CD4-positive, alpha-beta T cell (primary cell): ENCODE measurements at places on chromosomes 5 and 9. TPM values are rescaled to one million over a fixed set of nuclear protein-coding genes. Genes with fewer than 3 reads are reported as not detected.
A peak's percentile ranks its signal among the peaks of the same experiment; 100 is the strongest.

- DNase-seq, result no peak
These were observed 982.2 kb downstream of the TLE1 start for GRCh38 chr9:80707120-80707519.

- DNase-seq, result no peak
These were observed 23.5 kb downstream of the GKAP1 start for GRCh38 chr9:83794051-83794450.

Gene ANKRD55
- 9.7 TPM for total RNA-seq

DNA sequence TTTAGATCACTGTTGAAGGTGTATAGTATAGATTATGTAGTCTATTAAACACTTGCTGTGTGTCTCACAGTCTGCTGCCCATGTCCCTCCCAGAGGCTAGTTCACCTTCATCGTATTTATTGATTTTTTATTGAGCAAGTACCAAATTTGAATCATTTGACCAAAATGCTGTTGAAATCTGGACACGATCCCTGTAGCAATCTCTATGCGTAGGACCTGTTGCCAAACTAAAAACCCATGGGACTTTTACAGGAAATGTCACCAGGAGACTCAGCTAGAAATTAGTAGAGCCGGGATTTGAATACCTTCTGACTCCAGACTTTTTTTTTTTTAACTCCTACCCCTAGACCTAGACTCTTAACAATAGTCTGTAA, 17.5 kb downstream of the SLC31A1 start:
- no peak for DNase-seq

Gene SEC24A
- total RNA-seq, result 11.7 TPM

GRCh38 chr5:178524093-178524882, 65.9 kb downstream of the COL23A1 start:
- DNase-seq, result no peak

Gene FLT4
- 2.5 TPM for total RNA-seq

DNA sequence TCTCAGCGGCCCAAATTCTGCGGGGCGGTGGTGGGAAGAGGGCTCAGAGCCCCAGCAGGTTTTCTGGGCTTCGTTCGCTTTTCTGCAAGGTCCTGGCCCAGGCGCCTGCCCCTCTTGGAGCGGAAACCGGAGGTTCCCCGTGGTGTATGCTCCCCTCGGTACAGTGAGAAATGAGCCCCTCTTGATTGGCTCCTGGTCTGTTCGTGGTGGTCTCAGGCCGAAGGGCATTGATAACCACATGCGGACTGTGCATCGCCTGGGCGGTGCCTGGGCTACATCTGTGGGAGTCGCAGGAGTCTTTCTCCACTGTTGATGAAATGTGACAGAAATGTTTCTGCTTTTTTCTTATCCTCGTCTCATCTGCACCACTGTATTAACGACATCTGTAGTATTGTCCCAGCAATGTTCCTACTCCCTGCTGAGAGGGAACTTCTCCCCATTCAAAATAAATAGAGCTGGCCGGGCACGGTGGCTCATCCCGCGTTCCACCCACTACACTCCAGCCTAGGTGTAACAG, 682 bp downstream of the MAN1B1 start:
- DNase-seq, result no peak

DNA sequence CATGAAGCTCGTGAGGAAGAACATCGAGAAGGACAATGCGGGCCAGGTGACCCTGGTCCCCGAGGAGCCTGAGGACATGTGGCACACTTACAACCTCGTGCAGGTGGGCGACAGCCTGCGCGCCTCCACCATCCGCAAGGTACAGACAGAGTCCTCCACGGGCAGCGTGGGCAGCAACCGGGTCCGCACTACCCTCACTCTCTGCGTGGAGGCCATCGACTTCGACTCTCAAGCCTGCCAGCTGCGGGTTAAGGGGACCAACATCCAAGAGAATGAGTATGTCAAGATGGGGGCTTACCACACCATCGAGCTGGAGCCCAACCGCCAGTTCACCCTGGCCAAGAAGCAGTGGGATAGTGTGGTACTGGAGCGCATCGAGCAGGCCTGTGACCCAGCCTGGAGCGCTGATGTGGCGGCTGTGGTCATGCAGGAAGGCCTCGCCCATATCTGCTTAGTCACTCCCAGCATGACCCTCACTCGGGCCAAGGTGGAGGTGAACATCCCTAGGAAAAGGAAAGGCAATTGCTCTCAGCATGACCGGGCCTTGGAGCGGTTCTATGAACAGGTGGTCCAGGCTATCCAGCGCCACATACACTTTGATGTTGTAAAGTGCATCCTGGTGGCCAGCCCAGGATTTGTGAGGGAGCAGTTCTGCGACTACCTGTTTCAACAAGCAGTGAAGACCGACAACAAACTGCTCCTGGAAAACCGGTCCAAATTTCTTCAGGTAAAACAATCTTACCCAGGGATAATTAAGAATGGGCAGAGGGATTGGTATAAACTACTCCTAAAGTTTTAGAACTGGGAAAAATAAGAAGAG, 12.9 kb downstream of the ITGA1 start:
- peak; percentile 30 for DNase-seq

- no peak for DNase-seq
These were observed 55.8 kb downstream of the PHAX start for GRCh38 chr5:126656401-126657007.

Gene HRH2
- 2.9 TPM for total RNA-seq

GRCh38 chr5:14838396-14839319, 32.9 kb downstream of the ANKH start:
- no peak for DNase-seq

DNA sequence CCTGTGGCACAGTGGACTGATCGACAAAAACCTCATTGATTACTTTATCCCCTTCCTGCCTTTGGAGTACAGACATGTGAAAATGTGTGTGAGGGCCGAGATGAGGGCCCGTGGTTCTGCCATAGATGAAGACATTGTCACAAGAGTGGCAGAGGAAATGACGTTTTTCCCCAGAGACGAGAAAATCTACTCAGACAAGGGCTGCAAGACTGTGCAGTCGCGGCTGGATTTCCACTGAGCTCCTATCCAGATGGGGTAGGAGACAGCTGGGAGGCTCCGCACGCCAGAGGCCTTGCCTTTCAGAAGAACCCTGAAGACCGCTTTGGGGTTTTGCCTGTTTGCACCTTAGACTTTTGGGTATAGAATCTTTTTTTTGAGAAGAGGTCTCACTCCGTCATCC, 6.4 kb downstream of the TOR1B start:
- no peak for DNase-seq

GRCh38 chr5:16654647-16655334, 38.0 kb upstream of the RETREG1 start:
- DNase-seq, result no peak

- no peak for DNase-seq
These were observed 8.0 kb downstream of the ENHO start for GRCh38 chr9:34514816-34515215.

GRCh38 chr9:127084076-127085039, 38.1 kb downstream of the ANGPTL2 start:
- no peak for DNase-seq

Gene SLCO4C1
- 0.06 TPM for total RNA-seq

GRCh38 chr5:69492923-69493395, 369 bp downstream of the OCLN start:
- DNase-seq, result peak; percentile 6

DNA sequence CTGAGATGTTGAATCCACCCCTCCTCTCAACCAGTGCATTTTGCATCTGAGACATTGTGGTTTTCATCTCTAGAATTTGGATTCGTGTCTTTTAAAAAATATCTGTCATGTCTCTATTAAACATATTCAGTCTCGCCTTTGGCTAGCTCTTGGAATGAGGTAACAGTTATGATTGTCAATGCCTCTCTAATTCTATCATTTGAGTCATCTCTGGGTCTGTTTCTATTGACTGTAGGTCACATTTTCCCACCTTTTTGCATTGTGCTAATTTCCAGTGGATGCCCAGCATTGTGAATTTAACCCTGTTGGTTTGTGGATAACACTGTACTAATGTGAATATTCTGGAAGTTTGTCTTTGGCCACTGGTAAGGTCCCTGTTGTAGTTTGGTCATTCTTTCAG, 8.4 kb upstream of the SLC6A3 start:
- no peak for DNase-seq

DNA sequence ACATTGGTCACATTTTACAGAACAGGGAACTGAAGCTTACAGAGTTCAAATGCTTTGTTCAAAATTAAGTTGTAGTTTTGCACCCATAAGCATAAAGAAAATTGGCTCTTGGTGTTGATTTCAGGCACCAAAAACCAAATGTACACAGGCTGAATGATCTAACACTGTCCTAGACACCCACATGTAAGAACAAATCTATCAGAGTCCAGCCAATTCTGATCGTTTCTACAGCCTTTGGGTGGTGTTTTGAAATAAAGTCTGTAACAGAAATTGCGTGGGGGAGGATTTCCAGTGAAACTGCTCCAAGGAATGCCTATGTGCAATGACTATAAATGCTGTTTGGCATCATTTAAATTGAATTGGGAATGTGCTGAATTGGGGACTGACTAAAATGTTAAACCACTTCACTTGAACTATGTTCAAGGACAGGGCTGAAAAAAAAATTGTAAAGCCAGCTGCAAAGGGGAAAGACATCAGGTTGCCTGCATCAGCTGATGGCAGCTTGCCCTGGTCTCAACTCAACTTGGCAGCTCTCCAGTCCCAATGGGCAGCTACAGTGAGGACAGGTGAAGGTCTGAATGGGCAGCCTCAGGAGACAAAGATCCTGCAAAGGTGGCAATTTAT, 92.2 kb upstream of the TRPC7 start:
- DNase-seq, result no peak

Gene CARD6
- 0.53 TPM for total RNA-seq

DNA sequence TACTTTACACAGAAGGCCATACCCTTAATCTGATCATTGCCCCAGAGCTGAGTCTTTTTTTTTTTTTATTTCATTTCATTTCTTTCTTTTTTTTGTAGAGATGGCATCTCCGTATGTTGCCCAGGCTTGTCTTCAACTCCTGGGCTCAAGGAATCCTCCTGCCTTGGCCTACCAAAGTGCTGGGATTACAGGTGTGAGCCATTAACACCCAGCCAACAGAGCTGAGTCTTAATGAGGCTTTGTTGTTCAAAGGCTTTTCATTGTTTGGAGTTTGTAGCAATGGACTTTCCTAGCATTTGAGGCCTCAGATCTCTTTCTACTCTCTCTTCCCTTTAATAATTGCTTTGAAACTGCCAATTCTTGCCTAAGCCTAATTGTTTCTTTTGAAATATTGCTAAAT, 176.5 kb upstream of the FBN2 start:
- no peak for DNase-seq

- no peak for DNase-seq
These were observed 80.7 kb upstream of the TNFAIP8 start for GRCh38 chr5:119275146-119275545.

Gene DOLK
- 7.4 TPM for total RNA-seq

GRCh38 chr5:159133041-159133741, 33.5 kb upstream of the EBF1 start:
- no peak for DNase-seq

Gene PDGFRB
- total RNA-seq, result not detected

Gene RORB
- not detected for total RNA-seq

Gene TNFSF8
- 71.6 TPM for total RNA-seq

DNA sequence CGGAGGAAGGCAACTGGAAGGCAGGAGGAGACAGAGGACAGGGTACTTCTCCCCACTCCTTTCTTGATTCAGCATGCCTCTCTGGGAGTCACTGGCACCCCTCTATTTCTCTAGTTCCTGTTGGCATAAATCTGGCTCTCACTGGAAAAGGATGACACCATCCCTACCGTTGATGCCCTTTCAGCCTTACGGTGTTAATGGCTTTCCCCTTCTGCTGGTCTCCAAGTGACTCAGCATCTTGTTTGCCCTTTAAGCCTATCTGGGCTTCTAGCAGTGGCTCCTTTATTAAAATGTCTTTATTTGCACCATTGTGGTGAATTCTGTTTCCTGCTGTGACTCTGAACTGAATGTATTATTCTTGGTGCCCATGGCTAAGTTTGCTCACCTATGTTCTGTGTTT, 227.3 kb upstream of the GLRA1 start:
- DNase-seq, result no peak

- peak; percentile 58 for DNase-seq
These were observed 1.1 kb downstream of the POMT1 start for GRCh38 chr9:131503626-131504465.

GRCh38 chr5:95440825-95441224, 49.7 kb downstream of the FAM81B start:
- no peak for DNase-seq

GRCh38 chr9:81609782-81610739, 79.3 kb downstream of the TLE1 start:
- DNase-seq, result peak; percentile 12

- no peak for DNase-seq
These were observed 13.6 kb downstream of the UBE2D2 start for GRCh38 chr5:139574641-139575312.

Gene CBY3
- total RNA-seq, result 0.64 TPM

Gene PHF24
- total RNA-seq, result not detected

Gene SPATA31E1
- total RNA-seq, result not detected
